ENCODE measurements at places on chromosomes 1 and 21.

- no peak for DNase-seq
These were observed 42.8 kb upstream of the RD3 start for GRCh38 chr1:211534545-211535291.

- DNase-seq: no peak
These were observed 45.4 kb upstream of the PCBP3 start for GRCh38 chr21:45598109-45598508.

DNA sequence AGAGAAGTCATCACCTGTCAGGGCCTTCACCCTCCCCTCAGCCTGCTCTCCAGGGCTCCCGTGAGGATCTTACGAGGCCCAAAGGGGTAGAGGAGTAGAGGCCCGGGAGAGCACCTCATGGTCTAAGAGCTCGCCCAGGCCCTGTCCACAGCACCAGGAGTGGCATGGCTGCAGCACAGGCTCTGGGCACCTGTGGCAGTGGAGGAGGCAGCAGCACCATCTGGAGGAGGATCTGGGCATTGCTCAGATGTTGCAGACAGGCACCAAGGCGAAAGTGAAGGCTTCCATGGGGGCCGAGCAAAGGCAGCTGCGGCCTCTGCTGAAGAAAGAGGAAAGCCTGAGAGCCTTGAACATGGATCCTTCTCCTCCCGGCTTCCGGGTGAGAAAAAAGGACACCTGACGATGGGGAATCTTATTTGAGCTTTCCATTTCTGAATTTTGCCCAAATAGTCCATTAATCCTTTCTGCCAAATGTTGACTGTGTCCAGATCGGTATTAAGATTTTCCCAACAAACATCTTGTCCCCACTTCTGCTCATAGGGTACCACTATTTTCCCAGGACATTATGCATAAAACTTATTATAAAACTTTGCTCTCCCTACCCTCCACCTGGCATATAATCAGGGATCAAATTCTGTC is 604.7 kb downstream of the PTPRC start:
- no peak for DNase-seq

GRCh38 chr1:67680486-67680885 is 4.5 kb upstream of the GADD45A start:
- DNase-seq: no peak

All from vagina (tissue), 2 donors.